ENCODE measurements at places on chromosomes 5 and 9.

DNA sequence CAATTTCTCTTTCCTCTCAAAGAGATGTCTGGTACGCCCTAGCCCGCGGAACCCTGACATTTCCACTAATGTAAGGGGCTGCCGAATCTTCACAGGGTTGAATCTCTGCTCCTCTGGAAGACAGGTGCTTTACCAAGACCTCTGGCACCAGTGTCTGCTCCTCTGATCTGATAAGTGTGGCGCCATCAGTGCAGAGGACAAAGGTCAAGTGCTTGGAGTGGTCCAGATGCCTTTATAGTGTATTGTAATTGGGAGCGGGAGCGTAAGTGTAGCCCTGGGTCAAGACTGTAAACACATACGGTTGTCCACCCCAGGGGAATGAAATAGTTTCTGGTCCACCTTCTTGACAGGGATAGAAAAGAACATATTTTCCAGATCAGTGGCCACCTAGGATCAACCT, 17.7 kb downstream of the ADAMTSL2 start:
- no peak for DNase-seq

GRCh38 chr5:106910486-106910885, 760.3 kb downstream of the EFNA5 start:
- peak; percentile 73 for DNase-seq

GRCh38 chr9:115997923-115998322, 155.7 kb upstream of the PAPPA start:
- DNase-seq = no peak

GRCh38 chr9:108477529-108478006, 378.2 kb downstream of the ACTL7B start:
- DNase-seq = no peak

GRCh38 chr9:101323129-101323528, 61.7 kb downstream of the BAAT start:
- no peak for DNase-seq

DNA sequence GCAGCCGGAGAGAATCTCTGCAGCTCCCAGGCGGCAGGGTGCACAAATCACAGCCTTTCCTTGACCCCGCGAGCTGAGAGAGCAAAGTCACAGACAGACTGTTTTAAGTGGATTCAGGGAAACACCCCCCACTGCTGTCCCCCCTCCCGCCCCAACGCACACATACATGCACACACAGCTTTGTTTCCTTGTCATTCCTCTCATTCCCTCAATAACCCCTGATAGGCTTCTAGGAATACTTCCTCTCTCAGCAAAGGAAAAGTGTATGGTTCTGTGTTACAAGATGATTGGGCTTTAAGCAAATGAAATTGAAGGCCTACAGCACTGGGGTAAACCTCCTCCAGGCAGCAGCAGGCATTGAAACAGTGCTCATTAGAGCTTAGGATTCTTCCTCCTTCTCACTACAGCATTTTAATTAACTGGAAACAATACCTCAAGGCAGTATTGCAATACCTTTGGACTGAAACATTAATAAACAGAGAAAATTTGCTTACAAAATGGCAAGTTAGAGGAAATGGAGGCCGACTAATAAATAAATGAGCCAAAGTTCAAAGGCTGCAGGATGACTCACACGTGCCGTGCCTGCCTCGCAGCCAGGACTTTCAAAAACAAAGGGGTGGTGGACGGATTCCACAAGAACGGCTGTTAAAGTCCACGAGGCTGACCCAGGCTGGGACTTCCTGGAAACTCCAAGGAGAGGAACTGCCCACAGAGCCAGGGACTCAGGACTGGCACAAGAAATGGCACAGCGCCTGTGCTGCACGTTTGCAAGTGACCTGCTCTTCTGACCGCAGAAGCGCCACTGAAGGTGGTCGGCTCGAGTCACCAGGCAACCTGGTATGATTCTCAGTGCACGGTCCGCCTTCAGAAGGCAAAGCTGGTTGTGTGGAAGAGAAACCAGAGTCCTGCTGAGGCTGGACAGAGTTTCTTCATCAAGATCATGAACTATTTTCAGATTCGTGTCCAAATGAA, 236.2 kb downstream of the SYK start:
- no peak for DNase-seq

DNA sequence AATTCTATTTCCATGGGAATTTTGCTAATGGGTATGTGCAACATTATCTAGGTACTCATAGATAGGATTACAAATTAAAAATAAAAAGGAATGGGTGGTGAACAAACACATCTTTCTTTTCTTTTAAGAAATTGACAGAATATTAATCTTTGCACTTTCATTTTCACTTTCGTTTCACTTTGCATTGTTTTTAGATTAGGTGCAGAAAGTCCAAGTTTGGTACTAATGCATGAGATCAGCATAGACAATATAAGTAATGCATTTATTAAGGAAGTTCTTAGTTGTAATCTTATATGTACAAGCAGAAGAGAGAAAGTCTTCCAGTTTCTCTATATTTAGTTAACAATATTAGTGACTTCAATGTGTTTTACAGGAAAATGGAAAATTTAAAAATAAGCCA, 196.5 kb downstream of the COMMD10 start:
- no peak for DNase-seq

GRCh38 chr5:149883550-149883949, 61.0 kb downstream of the PDE6A start:
- DNase-seq = no peak

DNA sequence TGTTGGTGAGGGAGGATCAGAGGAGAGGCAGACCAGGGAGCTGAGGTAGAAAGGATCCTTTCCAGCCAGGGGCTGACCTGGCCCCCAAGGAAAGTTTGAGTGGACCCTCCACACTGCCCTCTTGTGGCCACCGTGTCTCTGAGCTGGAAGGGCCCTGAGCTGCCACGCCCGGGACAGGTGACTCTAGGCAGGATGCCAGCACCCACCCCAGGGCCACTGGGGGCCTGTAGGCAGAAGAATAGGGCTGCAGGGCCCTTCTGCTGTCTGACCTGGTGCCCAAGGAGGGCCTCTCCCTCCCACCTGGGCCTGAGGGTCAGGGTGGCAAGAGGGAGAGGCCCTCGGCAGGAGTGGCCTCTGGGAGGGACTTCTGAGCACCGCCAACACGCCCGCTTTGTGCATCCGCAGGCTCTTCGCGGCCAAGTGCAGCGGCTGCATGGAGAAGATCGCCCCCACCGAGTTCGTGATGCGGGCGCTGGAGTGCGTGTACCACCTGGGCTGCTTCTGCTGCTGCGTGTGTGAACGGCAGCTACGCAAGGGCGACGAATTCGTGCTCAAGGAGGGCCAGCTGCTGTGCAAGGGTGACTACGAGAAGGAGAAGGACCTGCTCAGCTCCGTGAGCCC, 76.8 kb downstream of the LMX1B start:
- DNase-seq = no peak

GRCh38 chr5:164000241-164000640, 494.8 kb downstream of the MAT2B start:
- no peak for DNase-seq

- no peak for DNase-seq
Measured at GRCh38 chr5:149546974-149547373, 4.3 kb downstream of the CSNK1A1 start.

DNA sequence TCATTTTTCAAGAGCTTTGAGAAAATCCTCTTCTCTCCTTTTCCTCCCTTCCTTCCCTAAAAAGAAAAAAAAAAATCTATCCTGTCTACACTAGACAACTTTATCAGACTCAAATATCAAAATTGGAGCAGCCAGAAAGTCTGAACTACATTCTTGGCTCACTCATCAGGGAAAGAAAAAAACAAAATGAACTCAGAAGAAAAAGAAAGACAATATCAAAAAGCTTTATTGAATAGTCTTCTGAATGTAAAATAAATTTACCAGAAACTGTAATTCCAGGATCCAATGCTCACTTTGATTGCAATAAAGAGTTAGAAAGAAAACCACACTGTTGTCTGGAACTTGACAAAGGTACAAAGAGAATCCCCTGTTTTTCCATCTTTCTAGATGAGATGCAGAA, 507.2 kb upstream of the MPDZ start:
- DNase-seq = no peak

DNA sequence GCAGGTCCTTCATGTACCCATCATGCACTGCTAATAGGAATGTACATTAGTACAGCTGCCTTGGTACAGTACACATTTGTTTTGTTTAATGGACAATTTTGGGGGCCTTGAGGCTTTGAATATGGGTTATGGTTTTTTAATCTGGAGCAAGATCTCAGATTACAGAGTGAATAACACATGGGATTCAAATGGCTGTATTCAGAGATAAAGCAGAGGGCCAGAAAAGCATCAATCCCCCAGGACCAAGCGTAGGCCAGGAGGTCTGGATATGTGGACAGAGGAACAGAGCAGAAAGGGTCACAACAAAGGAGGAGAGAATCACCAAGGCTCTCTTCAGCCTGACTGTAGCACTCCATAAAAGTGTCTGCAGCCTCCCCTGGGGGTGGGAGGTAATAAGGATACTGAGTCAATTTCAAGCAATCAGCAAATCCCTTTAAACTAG, 47.7 kb upstream of the STK32A start:
- DNase-seq = no peak

GRCh38 chr5:143680672-143681259, 131.2 kb upstream of the HMHB1 start:
- DNase-seq = no peak

GRCh38 chr9:116687074-116687753, at the start of gene TRIM32:
TSS of gene TRIM32 (plus strand) at chr9:116687305. CDS start at chr9:116697743, 10,438 bp downstream.
- DNase-seq = peak; percentile 81

DNA sequence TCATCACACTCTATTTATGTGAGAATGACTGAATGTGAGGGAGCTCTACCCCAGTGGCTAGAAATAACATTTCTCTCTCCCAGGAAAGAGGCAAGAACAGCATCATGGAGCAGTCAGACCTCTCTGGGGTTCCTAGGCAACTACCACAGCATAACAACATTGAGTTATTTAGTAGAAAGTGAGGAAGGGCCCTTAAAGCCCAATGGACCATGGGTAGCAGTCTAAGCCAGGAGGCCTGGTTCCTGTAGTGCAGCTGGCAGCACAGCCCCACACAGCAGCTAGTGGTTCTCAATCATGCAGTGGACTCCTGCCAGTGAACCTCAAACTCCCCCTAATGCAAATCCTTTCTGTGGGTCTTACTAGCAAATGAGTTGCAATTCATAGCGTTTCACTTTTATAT, 55.3 kb downstream of the SPEF2 start:
- no peak for DNase-seq

GRCh38 chr9:113991714-113992113, 86.4 kb downstream of the AMBP start:
- no peak for DNase-seq

- DNase-seq = no peak
Measured at GRCh38 chr5:171367424-171368370, 20.0 kb upstream of the NPM1 start.

DNA sequence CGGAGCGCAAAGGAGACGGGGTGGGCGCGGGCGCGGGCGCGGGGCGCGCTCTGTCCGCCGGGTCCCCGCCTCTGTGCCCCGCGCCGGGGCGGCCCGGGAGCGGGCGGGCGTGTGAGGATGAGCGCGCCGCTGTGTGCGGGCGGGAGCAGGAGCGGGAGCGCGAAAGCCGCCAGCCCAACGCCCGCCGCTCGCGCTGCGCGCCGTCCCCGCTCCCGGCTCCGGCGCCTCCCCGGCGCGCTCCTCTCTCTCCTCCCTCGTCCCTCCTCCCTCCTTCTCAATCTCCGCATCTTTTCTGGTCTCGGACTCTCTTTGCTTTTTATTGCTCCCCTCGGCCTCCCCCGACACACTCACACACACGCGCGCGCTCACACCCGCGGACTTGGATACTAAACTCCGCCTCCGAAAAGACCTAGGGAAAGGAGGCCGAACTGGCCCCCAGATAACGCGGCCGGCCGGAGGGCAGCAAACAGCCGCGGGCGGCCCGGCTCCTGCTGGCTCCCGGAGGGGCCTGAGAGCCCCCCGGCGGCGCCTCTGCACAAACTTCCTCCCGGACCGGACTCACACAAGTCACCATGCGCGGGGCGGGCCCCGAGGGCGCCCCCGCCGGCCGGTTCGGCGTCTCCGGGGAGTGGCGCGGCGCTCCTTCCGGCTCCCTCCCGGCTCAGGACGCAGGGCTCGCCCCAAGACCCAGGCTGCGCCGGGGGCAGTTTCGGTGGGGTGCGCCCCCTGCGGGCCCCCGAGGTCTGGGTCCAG, at the start of gene FIBCD1:
FIBCD1 (minus strand) TSS at position 596 of the 753 bp plus-strand sequence. CDS start 640 bp downstream, outside the sequence.
- no peak for DNase-seq

- no peak for DNase-seq
Measured at GRCh38 chr5:136734628-136735027, 369.3 kb upstream of the TRPC7 start.

- DNase-seq = no peak
Measured at GRCh38 chr5:168374532-168374931, 83.1 kb downstream of the WWC1 start.

GRCh38 chr9:78189461-78189860, 46.4 kb upstream of the CEP78 start:
- no peak for DNase-seq

DNA sequence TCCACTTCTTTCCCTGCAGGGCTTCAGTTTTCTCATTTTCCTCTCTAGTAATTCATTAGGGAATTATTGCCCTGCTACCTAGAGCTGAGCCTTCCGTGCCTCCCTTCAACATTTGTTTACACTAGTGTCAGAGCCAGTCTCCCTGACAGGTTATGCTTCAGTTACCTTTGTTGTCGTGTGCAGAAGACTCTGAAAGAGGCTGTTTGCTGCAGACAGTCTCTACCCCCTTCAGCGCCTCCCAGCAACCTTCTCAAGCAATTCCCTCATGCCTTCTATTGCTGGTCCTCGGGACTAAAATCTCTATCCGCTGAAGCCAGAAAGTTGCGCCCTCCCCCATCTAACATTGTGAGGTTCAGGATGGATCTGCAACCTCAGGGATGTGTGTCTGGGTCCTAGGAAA, 12.8 kb downstream of the RALGPS1 start:
- no peak for DNase-seq

GRCh38 chr5:158382473-158382872, 523.5 kb upstream of the CLINT1 start:
- DNase-seq = no peak

DNA sequence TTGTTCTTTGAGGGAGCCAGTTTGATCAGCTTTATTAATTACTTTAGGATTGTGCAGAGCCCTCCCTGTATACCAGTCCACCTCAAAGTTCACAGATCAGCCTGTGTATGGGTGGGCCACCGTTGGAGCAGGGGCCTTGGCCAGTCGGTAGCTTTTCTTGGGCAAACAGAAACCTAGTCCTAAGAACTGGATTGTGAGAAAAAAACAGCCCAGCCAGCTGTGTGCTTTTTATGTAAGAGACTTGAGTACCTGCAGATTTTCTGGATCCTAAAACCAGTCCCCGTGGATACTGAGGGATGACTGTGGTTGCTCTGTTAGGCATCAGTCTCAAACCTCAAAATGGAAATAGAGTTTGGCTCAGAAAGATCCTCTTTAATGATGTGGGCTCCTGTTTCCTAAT, 24.8 kb upstream of the ROPN1L start:
- DNase-seq = no peak

DNA sequence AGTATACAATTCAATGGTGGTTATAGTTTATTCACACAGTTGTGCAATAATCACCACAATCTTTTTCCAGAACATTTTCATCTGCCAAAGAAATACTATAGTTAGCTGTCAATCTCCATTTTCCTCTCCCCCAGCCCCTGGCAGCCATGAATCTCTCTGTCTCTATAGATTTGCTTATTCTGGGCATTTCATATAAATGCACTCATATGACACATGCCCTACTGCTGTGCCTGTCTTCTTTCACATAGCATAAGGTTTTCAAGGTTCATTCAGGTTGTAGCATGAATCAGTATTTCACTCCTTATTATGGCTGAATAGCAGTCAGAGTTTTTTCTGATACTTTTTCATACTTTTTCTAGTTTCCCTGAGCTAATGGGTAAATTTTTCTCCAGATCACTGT, 127.6 kb downstream of the HSPA4 start:
- DNase-seq = no peak

GRCh38 chr9:133509179-133510083, 15.3 kb downstream of the MYMK start:
- DNase-seq = no peak

GRCh38 chr9:97348871-97349270, 41.4 kb downstream of the CCDC180 start:
- DNase-seq = no peak
